GM13977 (cell line): ENCODE measurements at places on chromosomes 5 and 9.
A peak's percentile ranks its signal among the peaks of the same experiment; 100 is the strongest.

DNA sequence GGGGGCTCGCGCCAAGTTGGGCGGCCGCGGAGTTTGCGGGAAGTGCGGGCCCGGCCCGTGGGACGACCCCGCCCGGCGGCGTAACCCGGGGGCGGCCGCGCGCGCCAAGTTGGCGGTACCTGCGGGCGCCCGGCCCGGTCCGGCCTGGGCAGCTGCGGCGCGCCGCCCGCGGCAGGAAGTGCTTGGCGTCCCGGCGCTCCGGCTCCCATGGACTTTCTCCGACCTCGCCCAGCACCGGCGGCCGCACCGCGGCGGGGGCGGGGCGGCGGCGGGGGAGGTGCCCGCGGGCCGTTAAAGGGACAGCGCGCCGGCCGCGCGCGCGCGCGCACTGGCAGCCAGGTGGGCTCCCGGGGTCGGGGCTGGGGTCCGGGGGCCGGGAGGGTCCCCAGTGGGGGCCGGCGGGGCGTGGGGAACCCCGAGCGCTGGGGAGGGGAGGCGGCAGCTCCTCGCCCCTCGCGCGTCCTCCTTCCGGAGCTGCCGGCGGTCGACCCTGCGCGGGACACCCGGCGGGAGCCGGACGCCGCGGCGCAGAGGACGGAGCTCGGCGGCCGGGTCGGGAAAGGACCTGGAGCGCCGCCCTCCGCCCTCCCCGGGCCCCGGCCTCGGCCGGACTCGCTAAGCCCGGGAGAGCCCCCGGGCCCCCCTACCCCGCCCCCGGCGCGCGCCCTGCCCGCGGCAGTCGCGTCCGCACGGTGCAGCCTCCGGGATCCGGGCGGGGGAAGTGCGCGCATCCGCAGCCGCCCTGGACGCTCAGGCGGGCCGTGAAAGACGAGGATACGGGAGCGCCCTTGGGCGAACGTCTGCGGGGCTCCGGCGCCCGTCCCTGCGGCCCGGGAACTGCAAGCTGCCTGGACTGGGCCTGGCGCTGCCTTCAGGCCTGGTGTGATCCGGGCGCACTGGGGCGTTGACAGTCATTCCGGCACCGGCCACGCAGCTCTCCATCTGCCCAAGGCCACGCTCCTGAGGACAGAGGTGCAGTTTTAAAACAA lies at the start of gene NACC2:
TSS of gene NACC2 (minus strand) at position 220 of the 989 bp plus-strand sequence. CDS start 44,768 bp downstream, outside the sequence.
- DNase-seq, result peak; percentile 78

DNA sequence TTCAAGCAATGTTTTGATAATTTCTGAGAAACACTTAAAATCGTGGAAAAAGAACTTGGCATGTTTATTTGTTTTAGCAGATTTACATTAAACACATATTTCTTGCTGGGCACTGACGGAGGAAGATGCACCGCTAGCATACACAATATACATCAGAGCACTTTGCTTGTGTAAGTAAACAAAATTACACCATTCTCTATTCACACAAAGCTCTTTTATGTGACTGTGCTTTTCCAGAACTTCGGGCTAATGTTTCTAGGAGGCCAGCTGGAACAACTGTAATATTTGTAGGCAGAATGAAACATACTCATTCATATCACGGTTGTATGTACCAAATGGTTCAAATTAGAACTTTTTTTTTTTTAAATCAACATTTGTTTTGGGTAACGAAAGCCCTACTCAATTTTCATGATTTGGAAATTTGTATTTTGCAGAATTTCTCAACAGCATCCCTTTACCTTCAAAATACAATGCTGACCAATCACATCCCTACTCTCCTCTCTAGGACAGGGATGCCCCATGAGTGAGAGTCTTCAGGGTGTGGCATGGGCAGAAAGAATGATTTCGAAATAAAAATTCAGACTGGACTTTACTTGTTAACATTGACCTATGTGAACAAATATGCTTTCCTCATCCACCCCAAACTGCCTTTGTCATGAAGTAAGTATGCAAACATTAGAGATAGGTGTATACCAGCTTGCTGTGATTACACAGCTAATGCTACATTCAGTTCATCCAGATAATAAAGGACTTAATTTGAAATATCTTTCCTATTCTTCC lies 425.1 kb downstream of the BNC2 start:
- DNase-seq, result no peak

DNA sequence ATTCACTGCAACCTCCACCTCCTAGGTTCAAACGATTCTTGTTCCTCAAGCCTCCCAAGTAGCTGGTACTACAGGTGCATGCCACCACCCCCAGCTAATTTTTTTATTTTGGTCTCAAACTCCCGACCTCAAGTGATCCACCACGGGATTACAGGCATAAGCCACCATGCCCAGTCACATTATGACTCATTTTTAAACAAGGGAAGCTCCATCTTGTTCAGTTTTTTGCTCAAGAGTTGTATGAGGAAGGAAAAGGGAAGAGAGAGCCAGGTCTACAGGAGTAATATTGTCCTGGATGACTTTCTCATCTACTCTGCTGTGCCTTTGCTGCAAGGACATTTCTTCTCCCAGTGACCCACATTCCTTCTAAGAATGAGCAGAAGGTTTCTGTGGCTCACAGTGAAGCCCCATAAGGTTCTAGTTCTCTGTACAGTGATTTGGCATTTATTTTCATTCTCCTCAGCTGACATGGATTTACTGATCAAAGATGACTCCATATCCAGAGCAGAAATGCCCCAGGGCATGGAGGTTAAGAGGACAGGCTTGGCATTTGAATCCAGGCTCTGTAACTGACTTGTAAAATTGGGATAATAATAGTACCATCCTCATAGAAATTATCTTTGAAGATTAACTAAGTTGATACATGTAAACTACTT lies 153.5 kb downstream of the CDH6 start:
- no peak for DNase-seq

DNA sequence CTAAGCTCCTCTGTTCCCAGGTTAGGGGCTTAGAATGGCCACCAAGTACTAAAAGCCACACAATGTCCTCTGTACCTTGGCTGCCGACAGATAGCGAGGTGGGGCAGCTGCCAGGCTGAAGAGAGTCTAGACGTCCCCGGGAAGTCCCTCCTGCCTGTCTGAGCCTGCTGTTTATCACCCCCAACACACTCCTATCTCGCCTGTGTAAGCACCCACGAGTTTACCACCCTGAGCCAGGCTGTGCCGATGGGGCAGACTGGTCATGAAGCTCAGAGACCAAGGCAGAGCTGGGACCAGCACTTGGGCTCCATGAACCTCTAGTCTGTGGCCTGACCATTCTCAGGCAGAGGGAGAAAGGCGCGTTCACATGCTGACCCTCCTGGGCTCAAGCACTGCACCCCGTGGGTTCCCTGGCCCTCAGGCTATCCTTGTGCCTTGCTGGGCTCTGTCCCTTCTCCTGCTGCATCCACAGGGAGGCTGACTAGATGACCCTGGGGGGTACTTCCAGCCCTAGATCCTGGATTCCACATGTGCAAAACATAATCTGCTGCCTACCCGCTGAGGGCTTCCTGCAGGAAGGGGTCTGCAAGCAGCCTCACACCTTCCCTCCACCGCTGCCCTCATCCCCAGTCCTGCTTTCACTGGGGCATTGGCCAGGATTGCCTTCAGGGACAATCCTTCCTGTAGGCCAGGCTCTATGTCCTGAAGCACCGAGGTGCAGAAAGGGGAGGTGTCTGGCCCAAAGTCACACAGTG lies 18.6 kb upstream of the SLC25A51 start:
- DNase-seq, result no peak

DNA sequence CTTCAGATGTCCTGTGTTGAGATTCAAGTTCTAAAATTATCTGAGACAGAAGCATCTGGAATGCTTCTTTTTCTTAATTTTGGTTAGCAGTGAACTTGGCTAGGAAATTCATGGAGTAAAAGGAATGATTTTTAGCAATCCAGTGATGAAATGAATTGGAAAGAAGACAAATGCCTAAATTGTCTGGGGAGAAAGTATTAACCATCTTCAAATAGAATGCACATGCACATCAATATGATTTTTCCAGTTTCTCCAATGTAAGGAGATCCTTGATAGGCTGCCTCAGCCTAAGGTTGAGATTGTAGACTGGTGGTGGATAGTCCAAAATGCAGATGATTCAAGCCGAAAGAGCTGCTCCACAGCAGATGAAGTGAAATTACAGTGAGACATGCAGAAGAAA lies 106.7 kb downstream of the PCSK5 start:
- DNase-seq, result no peak

DNA sequence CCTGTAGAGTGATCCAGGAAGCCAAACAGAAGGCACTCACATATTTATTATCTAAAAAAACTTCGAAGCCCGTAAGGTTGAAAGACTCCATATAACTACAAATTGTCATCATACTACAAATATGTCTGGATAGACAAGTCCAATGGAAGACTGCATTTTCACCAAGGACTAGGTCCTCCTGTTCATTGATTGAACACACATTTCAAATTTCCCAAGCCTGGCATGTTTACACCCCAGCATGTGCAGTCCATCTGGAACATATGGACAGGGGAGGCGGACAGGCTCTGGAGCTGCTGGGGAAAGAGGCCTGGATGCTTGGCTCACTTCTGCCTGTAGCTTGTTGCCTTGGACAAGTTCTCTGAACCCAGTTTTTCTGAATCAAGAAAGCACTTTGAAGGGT lies 378.7 kb downstream of the ENC1 start:
- no peak for DNase-seq

DNA sequence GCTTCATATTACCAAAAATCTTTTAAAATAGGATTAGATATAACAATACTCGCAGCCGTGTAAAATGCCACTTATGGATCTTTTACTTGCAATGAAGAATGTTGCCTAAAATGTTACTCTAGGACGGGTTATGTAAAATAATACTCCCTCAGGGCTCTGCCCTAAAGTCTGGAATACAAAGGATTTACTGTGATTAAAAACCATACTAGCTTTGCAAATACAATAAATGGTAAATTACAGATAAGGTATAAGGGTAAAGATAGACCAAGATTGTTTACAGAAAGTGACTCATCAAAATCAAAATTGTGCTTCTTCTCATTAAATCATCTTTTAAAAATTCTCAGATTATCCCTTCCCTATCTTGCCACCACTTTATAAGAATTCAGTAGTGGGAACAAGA lies 163.6 kb downstream of the MEF2C start:
- no peak for DNase-seq

DNA sequence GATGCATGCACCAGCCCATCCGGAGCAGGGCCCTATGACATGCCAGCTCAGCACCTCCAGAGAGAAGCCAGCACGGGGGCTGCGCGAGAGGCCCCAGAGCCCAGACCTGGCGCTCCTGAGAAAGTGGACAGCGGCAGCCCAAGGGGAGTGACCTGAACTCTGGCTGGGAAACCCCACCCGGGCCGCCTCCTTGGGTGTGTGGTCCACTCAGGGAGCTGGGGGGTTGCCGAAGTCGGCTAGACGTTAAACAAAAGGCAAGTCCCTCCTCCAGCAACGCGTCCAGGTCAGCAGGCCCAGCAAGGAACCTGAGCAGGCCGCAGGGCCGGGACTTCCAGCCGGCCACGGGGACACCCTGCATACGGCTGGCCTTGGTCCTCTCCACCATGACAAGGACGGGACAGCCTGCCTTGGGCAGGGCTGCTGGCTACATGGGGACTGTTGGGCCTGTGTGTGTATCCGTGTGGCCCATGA lies 35.7 kb downstream of the NACC2 start:
- DNase-seq, result no peak

DNA sequence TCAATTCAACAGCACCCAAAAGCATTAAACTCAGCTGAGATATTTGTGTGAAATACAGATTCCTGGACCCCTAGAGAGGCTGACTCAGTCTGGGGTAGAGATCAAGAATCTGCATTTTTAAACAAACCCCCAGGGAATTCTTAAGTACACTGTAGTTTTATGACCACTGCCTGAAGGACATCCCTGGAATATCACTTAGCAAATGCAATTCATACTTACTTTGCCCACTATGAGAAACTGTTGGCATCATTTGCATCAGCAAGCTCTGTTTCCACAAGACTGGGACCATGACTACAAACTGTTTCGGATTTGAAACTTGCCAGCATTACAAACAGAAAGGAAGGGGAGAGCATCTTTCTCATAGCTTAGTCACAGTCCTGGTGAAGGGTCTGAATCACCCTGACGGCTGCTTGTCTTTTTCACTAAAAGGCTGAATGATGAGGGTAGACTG lies 63.7 kb downstream of the MLLT3 start:
- DNase-seq, result no peak

DNA sequence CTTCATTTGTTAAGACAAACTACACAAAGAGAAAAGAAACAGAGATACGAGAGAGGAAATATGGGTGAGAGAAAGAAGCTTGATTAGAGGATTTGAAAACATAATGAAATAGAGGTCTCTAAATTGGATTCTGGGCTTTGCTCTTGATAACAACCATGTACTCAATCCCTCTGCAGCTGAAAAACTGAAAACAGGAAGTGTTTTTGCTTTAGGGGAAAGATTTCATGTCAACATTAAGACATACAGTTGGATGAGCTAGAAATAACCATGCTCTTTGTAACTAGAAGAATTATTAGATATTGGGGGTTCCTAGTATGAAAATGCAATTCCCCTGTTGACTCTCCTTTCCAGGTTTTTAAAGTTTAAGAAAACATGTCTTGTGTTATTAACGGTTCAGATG lies 21.9 kb downstream of the CRHBP start:
- no peak for DNase-seq

DNA sequence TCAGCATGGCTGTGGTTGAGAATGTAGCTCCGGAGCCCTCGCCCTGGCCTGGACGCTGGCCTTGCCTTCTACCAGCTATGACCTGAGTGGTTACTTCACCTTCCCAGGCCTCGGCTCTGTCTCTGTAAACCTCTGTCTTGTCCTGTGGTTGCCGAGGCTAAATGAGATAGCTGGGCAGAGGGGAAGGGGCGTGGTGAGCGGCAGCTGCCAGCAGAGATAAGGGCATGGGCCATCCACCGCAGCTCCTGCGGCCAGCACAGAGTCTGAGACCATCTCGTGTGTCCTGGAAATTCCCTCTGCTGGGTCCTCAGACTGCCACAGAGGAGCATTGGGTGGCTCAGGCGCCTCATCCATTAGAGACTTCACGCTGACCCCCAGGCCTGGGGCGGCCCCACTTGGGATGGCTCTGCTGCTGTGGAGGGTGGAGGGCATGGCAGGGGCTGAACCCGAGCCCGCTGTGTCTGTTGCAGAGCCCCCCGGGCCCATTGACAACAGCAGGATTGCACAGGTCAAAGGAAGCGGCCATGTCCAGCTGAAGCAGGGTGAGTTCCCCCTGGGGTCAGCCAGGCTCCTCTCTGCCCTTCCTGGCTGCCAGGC lies 43.9 kb downstream of the USP20 start:
- no peak for DNase-seq

DNA sequence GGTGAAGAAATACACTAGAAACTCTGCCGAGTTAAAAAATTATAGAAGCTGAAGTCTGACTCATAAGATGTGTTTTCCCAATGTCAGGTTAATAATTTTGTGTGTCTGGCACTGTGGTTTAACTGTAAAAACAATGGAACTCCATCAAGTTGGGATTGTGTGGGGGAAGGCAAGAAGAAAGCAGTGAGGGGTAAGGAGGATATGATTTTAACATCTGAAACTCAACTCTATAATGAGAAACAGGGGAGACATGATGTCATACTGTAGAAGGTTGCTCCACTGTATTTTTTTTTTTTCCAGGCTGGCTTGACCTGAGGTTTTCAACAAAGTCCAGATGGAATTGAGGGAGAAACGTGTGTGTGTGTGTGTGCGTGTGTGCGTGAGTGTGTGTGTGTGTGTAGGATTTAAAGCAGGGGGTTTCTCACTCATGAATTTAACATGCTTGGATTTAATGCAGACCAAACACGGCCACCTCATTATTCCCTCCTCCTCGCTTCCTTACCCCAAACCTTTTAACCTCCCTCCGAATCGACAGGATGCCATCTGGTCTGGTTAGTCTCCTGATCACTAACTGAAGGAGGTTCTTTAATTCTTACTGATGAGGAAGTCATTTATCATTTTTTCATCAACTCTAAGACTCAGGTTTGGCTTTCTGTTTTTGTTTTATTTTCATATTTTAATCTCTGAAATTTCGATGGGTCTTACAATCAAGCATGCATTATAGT lies 140.2 kb upstream of the LPAR1 start:
- DNase-seq, result no peak
